Gastroesophageal sphincter (tissue), 4 donors: ENCODE measurements at places on chromosomes 3 and 15.

DNA sequence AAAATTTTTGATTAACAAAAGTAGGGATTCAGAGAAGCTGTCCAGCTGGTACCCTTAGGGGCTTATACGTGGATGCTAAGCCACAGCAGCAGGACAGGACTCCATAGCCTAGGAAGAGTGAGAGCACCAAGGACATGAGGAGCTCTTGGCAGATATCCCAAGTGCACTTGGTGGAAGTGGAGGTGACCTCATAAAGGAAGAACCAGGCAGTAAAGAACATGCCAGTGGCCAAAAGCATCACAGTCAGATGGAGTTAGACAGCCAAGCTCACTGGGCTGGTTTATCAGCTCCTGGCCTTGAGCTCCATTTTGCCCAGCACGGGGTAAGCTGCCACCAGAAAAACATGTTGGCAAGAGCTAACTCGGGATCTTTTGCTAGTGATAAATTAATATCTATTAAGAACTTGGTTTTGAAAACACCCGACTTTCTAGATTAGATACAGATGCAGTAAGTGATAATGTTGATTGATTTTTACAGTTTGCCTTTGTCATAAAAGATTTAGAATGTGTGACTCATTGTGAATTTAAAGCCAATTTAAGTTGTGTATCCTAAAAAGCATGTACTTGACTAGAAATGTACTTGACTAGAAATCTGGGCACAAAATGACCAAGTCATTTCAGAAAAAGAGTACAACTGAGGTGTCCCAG is 108.0 kb downstream of the CMSS1 start:
- ATAC-seq = peak; percentile 29
- no peaks in the 10 kb centered on the region for H3K27me3 ChIP-seq
- H3K4me3 ChIP-seq = no peak overlapping the region
- H3K27ac ChIP-seq = peak overlapping the region; percentile 26
- H3K36me3 ChIP-seq = no peaks in the 10 kb centered on the region
- peaks cover 19% of the 10 kb centered on the region for H3K4me1 ChIP-seq

- no peaks in the 10 kb centered on the region for H3K36me3 ChIP-seq
- H3K4me3 ChIP-seq = no peak overlapping the region
- no peaks in the 10 kb centered on the region for H3K27me3 ChIP-seq
Observed at GRCh38 chr3:28081533-28081947, 159.9 kb upstream of the CMC1 start.

DNA sequence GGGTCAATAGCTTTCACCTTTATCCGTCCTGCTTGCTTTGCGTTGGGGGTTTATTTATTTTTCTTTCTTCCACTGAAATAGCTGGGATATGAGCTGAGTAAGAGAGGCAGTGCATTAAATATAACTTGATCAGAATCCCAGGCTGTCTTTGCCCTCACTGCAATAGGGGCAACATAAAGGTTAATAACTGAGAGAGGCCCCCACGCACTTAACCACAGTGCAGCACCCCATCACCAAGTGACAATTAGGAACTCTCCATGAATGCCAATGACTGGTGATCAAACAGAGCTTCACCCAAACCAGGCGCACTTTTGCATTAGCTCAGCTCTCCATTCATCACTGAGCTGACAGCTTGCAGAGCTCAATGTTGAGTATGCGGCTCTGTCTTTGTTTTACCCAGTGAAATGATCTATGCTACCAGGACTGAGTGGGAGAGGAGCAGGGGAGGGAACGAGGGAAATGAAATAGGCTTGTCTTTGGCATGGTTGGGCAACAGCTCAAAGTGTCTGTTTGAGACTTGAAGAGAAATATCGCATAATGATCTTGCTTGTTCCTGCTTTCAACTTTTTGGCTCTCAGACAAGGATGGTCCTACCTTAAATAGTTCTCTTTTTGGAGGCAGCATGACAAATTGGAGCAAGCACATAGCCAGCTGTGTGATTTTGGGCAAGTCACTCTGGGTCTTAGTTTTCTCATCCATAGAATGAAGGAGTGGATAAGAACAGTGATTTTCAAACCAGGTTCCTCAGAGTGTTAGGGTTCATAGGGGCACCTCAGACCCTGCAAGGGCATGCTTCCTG is 14.5 kb upstream of the GLCE start:
- H3K27ac ChIP-seq = no peak overlapping the region
- no peaks in the 10 kb centered on the region for H3K36me3 ChIP-seq
- H3K4me3 ChIP-seq = no peak overlapping the region
- H3K4me1 ChIP-seq = no peaks in the 10 kb centered on the region

DNA sequence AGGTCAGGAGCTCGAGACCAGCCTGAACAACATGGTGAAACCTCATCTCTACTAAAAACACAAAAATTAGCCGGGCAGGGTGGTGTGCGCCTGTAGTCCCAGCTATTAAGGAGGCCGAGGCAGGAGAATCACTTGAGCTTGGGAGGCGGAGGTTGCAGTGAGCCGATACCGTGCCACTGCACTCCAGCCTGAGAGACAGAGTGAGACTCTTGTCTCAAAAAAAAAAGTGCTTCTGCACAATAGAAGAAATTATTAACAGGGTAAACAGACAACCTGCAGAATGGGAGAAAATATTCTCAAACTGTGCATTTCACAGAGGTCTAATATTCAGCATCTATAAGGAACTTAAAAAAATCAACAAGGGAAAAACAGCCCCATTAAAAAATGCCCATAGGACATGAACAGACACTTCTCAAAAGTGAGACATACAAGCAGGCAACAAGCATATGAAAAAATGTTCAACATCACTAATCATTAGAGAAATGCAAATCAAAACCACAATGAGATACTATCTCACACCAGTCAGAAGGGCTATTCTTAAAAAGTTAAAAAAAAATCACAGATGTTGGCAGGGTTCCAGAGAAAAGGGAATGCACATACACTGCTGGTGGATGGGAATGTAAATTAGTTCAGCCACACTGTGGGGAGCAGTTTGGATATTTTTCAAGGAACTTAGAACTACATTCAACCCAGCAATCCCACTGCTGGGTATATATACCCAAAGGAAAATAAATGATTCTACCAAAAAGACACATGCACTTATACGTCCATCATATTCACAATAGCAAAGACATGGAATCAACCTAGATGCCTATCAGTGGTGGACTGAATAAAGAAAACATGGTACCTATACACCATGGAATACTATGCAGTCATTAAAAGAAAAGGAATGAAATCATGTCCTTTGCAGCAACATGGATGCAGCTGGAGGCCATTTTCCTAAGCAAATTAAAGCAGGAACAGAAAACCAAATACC is 75.5 kb downstream of the MSL2 start:
- ATAC-seq = no peak
- H3K4me1 ChIP-seq = no peaks in the 10 kb centered on the region
- no peak overlapping the region for H3K4me3 ChIP-seq
- H3K36me3 ChIP-seq = no peaks in the 10 kb centered on the region

GRCh38 chr3:143332026-143332425 is 212.5 kb downstream of the CHST2 start:
- no peak for ATAC-seq
- no peaks in the 10 kb centered on the region for H3K36me3 ChIP-seq
- H3K27ac ChIP-seq = no peak overlapping the region
- no peaks in the 10 kb centered on the region for H3K4me1 ChIP-seq
- H3K4me3 ChIP-seq = no peak overlapping the region
- no peaks in the 10 kb centered on the region for H3K27me3 ChIP-seq

DNA sequence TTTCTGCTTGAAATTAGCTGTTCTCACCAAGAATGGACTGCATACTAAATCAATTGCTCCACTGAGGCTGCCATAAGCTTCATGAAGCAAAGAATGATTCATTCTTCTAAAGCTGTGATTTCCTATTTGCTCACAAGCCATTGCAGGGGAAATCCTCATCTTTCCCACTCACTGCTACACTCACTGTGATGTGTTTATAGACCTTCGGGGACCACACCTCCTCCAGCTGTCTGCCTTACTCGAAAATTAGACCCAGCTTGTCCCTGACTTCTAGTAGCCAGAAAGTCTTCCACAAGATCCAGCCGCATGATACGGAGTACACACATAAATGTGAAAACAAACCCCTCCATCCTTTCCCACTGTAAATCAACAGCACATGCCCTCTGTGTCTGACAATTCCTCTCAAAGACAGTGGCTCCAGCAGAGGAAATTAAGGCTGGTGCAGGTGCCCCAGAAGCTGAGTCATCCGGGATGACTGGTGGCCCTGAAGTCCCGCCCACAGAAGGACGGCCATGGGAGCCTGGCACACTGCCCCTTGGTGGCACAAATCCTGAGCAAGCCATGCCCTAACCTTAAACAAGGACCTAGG is 172.0 kb downstream of the STT3B start:
- no peaks in the 10 kb centered on the region for H3K36me3 ChIP-seq
- ATAC-seq = no peak
- no peak overlapping the region for H3K4me3 ChIP-seq
- peaks cover 8% of the 10 kb centered on the region for H3K4me1 ChIP-seq
- H3K27me3 ChIP-seq = no peaks in the 10 kb centered on the region
- H3K27ac ChIP-seq = no peak overlapping the region

GRCh38 chr15:34006381-34006780 is 32.6 kb downstream of the AVEN start:
- H3K27me3 ChIP-seq = no peaks in the 10 kb centered on the region
- H3K36me3 ChIP-seq = no peaks in the 10 kb centered on the region
- no peak overlapping the region for H3K4me3 ChIP-seq

DNA sequence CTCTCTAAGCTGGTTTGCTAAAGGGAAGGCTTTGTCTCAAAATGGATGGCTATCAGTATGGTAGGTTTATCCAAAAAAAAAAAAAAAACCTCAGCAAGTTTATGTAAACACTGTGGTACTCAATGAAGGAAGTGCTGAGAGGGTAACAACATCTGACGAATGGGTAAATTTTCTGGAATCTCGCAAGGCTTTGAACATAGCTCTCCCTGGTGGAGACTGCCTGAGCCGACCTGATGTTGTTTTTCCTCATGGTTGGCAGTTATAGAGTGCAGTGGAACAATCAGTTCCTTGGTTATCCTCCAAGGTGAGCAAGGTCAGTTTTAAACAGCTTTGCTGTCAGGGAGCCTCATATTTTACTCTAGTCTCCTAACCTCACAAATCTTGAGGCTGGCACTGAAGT is 94.6 kb downstream of the ZPLD1 start:
- no peaks in the 10 kb centered on the region for H3K27me3 ChIP-seq
- no peak for ATAC-seq
- no peak overlapping the region for H3K27ac ChIP-seq

DNA sequence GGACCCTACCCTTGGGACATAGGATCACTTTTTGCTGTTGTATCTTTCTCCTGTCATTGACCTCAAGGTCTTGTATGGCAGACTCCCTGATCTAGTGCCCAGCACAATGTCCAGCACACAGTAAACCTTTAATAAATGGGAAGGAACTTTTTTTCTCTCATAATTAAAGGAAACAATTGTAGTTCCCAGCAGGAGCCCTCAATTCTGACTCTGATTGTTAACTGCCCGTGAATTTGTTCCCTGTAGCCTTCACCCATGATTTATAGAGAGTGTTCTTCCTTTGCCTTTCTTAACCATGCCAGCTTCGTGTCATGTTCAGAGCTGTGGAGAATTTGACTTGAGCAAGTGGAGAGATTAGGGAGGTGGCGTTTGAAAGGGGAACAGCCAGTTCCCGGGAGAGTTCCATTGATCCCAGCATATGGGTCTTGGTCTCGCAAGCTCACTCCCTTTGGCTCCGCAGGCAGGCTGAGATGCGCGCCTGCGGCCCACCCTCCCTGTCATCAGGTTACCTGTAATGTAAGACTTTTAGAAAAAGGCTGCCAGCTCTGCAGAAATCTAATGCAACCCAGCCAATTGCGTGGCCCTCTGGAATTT is 182.6 kb downstream of the TP63 start:
- no peaks in the 10 kb centered on the region for H3K27me3 ChIP-seq
- no peaks in the 10 kb centered on the region for H3K4me1 ChIP-seq
- H3K27ac ChIP-seq = no peak overlapping the region
- no peak overlapping the region for H3K4me3 ChIP-seq

GRCh38 chr15:50883903-50884302 is 24.6 kb upstream of the AP4E1 start:
- ATAC-seq = no peak
- no peaks in the 10 kb centered on the region for H3K4me1 ChIP-seq
- H3K36me3 ChIP-seq = no peaks in the 10 kb centered on the region

GRCh38 chr3:136804813-136805212 is 14.1 kb upstream of the SLC35G2 start:
- H3K36me3 ChIP-seq = no peaks in the 10 kb centered on the region
- no peaks in the 10 kb centered on the region for H3K4me1 ChIP-seq
- H3K4me3 ChIP-seq = no peak overlapping the region
- ATAC-seq = no peak
- no peak overlapping the region for H3K27ac ChIP-seq

- no peak overlapping the region for H3K4me3 ChIP-seq
- H3K27me3 ChIP-seq = no peaks in the 10 kb centered on the region
- H3K36me3 ChIP-seq = no peaks in the 10 kb centered on the region
- H3K4me1 ChIP-seq = no peaks in the 10 kb centered on the region
- H3K27ac ChIP-seq = no peak overlapping the region
Observed at GRCh38 chr15:27336676-27337075, 365.7 kb downstream of the GABRG3 start.

DNA sequence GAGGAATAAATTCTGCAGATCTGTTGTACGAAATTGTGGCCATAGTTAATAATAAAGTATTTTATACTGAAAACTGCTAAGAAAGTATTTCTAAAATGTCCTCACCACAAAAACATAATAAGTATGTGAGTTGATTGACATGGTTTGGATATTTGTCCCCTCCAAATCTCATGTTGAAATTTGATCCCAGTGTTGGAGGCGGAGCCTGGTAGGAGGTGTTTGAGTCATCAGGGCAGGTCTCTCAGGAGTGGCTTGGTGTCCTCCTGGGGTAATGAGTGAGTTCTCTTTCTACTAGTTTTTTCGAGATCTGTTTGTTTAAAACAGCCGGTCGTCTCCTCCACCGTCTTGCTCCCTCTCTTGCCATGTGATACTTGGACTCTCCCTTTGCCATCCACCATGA is 424.1 kb upstream of the KCNMB2 start:
- H3K27ac ChIP-seq = no peak overlapping the region
- no peaks in the 10 kb centered on the region for H3K27me3 ChIP-seq
- no peaks in the 10 kb centered on the region for H3K36me3 ChIP-seq
- H3K4me3 ChIP-seq = no peak overlapping the region
- H3K4me1 ChIP-seq = no peaks in the 10 kb centered on the region

- no peaks in the 10 kb centered on the region for H3K36me3 ChIP-seq
- no peak overlapping the region for H3K4me3 ChIP-seq
- ATAC-seq = no peak
- H3K27ac ChIP-seq = no peak overlapping the region
- H3K4me1 ChIP-seq = no peaks in the 10 kb centered on the region
Observed at GRCh38 chr15:58977887-58978286, 9.6 kb upstream of the RNF111 start.

GRCh38 chr3:41330465-41330864 is 131.2 kb downstream of the CTNNB1 start:
- no peak overlapping the region for H3K27ac ChIP-seq
- H3K4me3 ChIP-seq = no peak overlapping the region
- no peaks in the 10 kb centered on the region for H3K27me3 ChIP-seq
- H3K4me1 ChIP-seq = no peaks in the 10 kb centered on the region
- no peak for ATAC-seq
